ENCODE measurements at places on chromosomes 7 and 10. TPM values are rescaled to one million over a fixed set of nuclear protein-coding genes. Genes with fewer than 3 reads are reported as not detected.

DNA sequence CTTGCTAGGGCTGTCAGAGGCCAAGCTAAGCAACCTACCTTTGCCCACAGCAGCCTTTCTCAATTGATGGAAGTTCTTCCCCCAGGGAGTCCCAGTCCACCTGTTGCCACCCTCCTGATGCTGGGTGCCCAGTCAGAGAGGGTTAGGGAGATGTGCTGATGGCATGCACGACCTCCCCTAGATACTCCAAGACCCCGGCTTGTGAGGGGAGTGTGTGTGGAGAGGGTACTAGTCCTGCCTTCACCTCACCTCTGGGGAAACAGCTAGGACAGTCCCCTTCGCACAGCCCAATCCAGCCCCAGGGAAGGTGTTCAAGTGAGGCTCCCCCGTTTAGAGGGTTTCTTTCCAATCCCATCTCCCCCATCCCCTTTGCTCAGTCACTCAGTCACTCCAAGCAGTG, 1.3 kb upstream of the UNC5B start:
- DNase-seq = no peak

DNA sequence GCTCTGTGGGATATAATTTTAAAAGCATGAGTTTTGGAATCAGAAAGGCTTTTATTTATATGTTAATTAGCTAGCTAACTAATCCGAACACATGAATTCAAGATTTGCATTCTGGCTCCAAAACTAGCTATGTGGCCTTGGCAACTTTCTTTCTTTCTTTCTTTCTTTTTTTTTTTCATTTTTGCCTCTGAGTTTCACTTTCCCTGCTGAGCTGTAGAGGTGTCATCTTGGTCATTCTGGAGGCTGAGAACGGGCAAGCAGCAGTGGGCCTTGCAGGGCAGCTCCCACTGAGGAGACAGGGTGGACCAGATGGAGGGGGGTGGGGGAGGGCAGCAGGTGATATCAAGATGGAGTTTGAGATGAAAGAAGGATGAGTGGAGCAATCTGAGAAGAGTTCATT, 24.8 kb upstream of the SFMBT2 start:
- DNase-seq = no peak

- no peak for DNase-seq
Observed at GRCh38 chr10:91980319-91980718, 56.7 kb downstream of the BTAF1 start.

THAP5 gene
- total RNA-seq = 21.1 TPM

- DNase-seq = no peak
Observed at GRCh38 chr7:3446786-3447185, 145.7 kb downstream of the SDK1 start.

- no peak for DNase-seq
Observed at GRCh38 chr7:42877862-42878261, 34.0 kb downstream of the C7orf25 start.

DNA sequence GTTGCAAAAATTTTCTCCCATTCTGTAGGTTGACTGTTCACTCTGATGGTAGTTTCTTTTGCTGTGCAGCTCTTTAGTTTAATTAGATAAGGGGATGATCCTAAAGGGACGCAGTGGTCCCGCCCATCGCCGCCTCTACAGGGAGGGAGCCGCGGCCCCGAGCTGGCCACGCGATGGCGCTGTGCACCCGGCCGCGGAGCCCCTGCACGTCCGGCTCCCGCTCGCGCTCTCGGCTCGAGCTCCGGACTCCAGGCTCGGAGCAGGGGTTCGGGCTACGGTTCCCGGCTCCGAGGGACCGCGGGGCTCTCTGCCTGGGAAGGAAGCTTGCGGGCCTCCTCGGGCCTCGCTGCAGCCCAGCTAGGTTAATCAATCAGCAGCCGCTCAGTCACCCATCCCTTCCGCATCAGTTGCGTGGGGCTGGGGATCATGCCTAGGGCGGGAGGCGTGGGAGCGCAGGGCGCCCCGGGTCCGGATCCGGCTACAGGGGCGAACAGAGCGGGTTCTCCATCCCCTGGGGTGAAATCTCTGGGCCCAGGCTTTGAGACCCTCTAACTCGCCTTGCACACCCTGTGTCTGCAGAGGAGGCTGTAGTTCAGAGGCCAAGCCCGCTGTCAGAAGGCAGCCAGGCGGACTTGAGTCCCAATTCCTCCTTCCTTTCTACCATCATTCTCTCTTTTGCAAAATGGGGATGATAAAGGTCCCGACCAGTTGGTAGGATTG, 97.9 kb downstream of the WDR11 start:
- peak; percentile 79 for DNase-seq

MNX1 gene
- total RNA-seq = not detected

DNA sequence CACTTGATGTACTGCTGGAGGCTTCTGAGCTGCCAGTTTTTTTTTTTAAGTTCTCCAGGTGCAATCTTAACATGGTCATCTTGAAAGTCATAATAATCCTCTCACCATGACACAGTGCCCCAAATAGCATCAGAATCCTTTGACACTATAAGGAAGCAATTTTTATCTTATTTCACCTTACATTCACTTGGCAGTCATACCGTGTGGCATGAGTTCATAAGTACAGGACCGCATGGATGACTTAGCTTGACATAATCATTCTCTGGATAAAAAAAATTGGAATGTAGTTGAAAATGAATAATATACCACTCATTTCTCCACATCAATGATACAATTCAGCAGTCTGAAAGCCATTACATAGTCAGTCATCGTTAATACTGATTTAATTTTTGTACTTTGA, 25.6 kb upstream of the TMEM196 start:
- DNase-seq = no peak

- DNase-seq = no peak
Observed at GRCh38 chr7:90965211-90965610, 299.0 kb upstream of the FZD1 start.

CALCR gene
- total RNA-seq = 0.09 TPM

Measured in left cardiac atrium (tissue), 4 donors.